ENCODE measurements at places on chromosomes 13 and 19.

DNA sequence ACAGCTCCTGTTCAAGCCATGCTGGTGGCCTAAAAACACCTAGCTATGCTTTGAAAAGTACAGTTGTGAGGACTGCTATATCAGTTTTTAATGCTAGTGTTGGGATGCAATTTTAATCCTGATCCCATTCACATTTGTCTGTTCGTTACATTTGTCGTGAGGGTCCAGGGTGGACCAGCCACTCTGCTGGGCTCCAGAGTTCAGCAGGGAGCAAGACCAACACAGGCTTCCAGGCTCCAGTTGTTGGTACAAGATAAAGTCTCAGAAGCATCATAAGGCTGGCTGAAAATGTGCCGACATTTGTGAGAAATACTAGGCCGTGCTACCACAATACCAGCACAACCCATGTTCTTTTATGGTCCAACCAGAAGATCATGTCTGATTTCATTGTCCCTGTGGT, 210.6 kb downstream of the SLC7A1 start:
- DNase-seq = no peak

- no peak for DNase-seq
Measured at GRCh38 chr19:9345005-9345404, 17.8 kb upstream of the ZNF177 start.

GRCh38 chr13:87607266-87607665, 63.9 kb upstream of the SLITRK5 start:
- DNase-seq = no peak

DNA sequence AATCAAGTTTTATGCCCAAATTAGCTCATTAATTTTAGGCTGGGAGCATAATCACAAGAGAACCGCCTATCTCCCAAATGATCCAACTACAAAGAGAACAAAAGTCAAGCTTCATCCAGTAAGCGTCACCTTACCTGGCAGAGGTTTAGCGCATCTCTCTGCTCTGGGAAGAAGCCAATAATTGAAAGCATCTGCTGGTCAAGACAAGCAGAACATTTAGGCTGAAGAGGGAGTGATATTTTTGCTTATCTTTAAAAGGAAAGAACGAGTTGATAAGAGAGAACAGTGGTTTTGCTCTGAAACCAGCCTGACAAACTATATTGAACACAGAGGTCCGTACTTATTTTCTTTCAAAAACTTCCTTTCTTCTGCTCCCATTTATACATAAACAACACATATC, 242.1 kb downstream of the ENOX1 start:
- DNase-seq = no peak

GRCh38 chr13:104436555-104436954, 1370.3 kb upstream of the SLC10A2 start:
- no peak for DNase-seq
